Adrenal gland (tissue), 19 donors: ENCODE measurements at places on chromosomes 2 and 18. TPM values are rescaled to one million over a fixed set of nuclear protein-coding genes. Genes with fewer than 3 reads are reported as not detected.

Gene EPB41L3
- 236 TPM for polyA plus RNA-seq

DNA sequence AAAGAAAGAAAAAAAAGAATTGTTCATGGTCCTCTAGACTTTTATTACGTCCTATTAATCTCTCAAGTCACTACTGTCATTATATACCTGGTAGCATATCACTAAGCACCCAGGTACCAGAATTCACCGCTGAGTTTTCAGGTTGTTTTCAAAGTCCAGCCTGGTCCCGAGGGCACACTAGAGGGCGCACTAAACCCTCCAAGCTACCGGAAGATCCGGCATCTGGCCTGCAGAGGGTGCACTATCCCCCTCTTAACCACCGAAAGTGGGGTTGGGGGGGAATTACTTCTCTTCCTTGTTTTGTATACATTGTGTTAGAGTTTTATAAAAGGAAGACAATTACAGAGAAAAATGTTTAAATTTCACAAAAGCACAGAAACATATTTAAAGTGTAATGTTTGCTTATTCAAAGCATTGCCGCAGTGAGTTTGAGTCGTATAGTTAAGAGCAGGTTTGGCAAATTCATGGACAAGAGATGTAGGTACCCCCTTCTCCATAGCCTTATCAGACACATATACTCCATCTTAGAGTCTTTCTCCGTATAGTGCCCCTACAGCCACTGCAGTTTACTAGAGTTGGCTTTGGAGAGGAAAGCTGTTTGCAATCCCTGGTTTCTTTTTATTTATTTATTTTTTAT, 19.2 kb downstream of the MOGAT1 start:
- H3K36me3 ChIP-seq = no peaks in the 10 kb centered on the region
- no peak overlapping the region for H3K27ac ChIP-seq
- no peaks in the 10 kb centered on the region for H3K4me1 ChIP-seq
- no peak overlapping the region for H3K4me3 ChIP-seq
- no peaks in the 10 kb centered on the region for H3K27me3 ChIP-seq

GRCh38 chr2:1510176-1510575, 96.9 kb downstream of the TPO start:
- no peak for DNase-seq
- no peaks in the 10 kb centered on the region for H3K27me3 ChIP-seq
- H3K36me3 ChIP-seq = no peaks in the 10 kb centered on the region

GRCh38 chr18:78914249-78914935, 65.2 kb upstream of the SALL3 start:
- no peaks in the 10 kb centered on the region for H3K36me3 ChIP-seq
- no peak overlapping the region for H3K4me3 ChIP-seq
- peaks cover 5% of the 10 kb centered on the region for H3K27me3 ChIP-seq
- H3K27ac ChIP-seq = no peak overlapping the region

DNA sequence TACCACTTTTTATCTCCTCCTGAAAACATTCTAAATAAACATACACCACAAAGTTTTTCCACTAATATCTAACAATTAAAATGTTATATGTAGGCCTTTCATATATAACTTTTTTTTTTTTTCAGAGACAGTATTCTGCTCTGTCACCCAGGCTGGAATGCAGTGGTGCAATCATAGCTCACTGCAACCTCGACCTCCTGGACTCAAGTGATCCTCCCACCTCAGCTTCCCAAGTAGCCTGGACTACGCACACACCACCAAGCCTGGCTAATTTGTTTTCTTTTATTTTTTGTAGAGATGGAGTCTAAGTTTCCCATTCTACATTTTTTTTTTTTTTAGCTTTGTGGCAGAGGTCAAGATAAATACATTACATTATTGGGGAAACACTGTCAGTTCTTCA, 1612.6 kb upstream of the NXPH2 start:
- no peaks in the 10 kb centered on the region for H3K4me1 ChIP-seq
- no peak overlapping the region for H3K27ac ChIP-seq
- no peaks in the 10 kb centered on the region for H3K27me3 ChIP-seq
- H3K36me3 ChIP-seq = no peaks in the 10 kb centered on the region
- H3K4me3 ChIP-seq = no peak overlapping the region
- DNase-seq = no peak

DNA sequence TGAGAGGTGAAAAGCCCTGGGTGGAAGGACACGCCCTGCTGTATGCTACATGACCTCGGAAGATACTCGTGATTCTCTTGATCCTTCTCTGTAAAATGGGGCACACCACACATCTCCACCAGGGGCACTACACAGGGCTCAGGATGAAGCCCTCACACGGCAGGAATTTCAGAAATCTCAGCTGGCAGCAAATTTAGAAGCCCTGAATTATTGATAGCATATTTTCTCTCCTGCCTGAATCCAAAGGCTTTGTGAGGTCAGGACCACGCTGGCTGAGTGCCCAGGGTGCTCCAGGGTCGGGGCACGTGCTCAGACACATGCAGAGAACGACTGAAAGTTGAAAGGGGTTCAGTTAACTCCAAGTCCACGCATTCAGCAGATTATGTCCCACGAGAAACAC, 42.1 kb upstream of the GALR1 start:
- peaks cover 31% of the 10 kb centered on the region for H3K4me1 ChIP-seq
- no peak overlapping the region for H3K4me3 ChIP-seq
- DNase-seq = peak; percentile 86
- H3K27me3 ChIP-seq = no peaks in the 10 kb centered on the region
- H3K27ac ChIP-seq = peak overlapping the region; percentile 88
